IPS-NIHi11 (cell line): ENCODE measurements at places on chromosomes 5 and 9.

GRCh38 chr5:65577141-65577540, 14.0 kb downstream of the PPWD1 start:
- DNase-seq, result no peak

- DNase-seq, result no peak
These were observed 32.8 kb upstream of the TNIP1 start for GRCh38 chr5:151113651-151114050.

GRCh38 chr9:114282926-114283325, 40.0 kb upstream of the ORM1 start:
- DNase-seq, result no peak

GRCh38 chr5:79297661-79298060, 61.7 kb downstream of the JMY start:
- DNase-seq, result no peak

DNA sequence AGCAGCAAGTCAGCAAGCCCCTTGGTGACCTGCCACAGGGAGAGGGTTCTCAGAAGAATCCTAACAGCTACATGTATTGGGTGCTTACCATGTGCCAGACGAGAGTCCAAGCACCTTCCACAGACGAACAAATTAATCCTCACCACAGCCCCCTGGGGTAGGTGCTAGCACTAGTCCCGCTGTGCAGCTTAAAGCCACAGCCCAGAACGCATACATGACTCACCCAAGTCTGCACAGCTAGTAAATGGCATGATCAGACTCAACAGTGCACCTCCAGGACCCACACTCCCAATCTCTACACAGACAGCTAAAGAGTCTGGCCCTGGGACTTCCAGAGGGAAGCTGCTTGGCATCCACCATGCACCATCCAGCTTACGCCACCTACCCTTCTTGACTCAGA, 111.5 kb downstream of the PAX5 start:
- no peak for DNase-seq

GRCh38 chr5:66558560-66558959, 37.6 kb upstream of the MAST4 start:
- DNase-seq, result no peak

- DNase-seq, result no peak
These were observed 7.5 kb upstream of the DOLPP1 start for GRCh38 chr9:129073404-129073803.

- DNase-seq, result no peak
These were observed 108.8 kb downstream of the ESM1 start for GRCh38 chr5:54876556-54876955.

GRCh38 chr9:106324591-106325280, 538.2 kb upstream of the ZNF462 start:
- no peak for DNase-seq
